ENCODE measurements at places on chromosomes 13 and 19.
A peak's percentile ranks its signal among the peaks of the same experiment; 100 is the strongest.

- peak; percentile 85 for DNase-seq
These were observed 15.9 kb downstream of the TICAM1 start for GRCh38 chr19:4815426-4816201.

- no peak for DNase-seq
These were observed 13.3 kb downstream of the TDRD3 start for GRCh38 chr13:60410299-60410698.

GRCh38 chr13:112457081-112457480, 80.9 kb downstream of the SPACA7 start:
- DNase-seq: no peak

- DNase-seq: no peak
These were observed 1468.6 kb upstream of the SLC10A2 start for GRCh38 chr13:104534847-104535246.

GRCh38 chr13:32852526-32852925, 163.7 kb upstream of the KL start:
- DNase-seq: no peak

GRCh38 chr19:30362156-30362754, 9.9 kb upstream of the ZNF536 start:
- DNase-seq: no peak

- DNase-seq: no peak
These were observed 665.6 kb downstream of the FGF9 start for GRCh38 chr13:22336460-22336859.

DNA sequence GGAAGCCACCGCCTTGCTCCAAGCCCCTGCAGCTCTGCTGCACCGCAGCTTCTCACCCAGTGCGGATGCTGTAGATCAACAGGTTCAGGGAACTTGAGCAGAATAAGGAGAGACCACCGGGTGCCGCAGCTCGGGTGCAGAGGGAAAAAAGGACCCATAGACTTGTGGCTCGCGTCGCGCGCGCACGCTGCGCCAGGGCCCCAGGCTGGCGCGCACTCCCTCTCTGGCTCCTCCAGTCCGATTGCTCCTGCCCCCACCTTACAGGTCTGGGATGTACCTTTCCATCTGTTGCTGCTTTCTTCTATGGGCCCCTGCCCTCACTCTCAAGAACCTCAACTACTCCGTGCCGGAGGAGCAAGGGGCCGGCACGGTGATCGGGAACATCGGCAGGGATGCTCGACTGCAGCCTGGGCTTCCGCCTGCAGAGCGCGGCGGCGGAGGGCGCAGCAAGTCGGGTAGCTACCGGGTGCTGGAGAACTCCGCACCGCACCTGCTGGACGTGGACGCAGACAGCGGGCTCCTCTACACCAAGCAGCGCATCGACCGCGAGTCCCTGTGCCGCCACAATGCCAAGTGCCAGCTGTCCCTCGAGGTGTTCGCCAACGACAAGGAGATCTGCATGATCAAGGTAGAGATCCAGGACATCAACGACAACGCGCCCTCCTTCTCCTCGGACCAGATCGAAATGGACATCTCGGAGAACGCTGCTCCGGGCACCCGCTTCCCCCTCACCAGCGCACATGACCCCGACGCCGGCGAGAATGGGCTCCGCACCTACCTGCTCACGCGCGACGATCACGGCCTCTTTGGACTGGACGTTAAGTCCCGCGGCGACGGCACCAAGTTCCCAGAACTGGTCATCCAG, 964 bp downstream of the PCDH17 start:
- DNase-seq: peak; percentile 3

DNA sequence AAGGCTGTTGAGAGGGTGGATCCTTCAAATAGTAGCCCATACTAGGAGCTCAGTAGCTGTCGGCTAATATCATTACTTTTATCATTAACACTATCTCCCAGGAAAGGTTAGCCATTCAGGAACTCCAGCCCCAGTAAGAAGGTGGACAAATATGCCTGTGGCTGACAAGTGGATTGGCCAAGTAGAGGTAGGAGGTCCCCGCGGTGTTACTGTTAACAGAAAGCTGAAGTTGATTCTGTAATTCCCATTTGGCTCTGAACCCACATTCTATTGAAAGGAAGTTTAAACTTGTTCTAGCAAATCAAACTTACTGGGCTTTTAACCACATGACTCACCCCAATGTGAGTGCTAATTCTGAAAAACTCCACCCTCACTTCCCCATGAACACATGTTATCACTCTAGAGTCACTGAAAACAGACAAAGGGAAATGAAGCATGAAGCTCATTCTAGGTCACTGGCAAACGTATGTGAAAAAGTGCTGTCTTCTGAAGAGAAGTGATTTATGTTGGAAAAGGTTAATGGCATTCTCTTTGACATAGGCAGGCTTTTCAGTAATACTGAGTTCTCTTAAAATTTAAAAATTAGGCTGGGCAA, 273.5 kb downstream of the FGF14 start:
- no peak for DNase-seq

- no peak for DNase-seq
These were observed at the start of gene PLVAP for GRCh38 chr19:17376935-17377600. PLVAP (minus strand) TSS chr19:17377342; CDS start chr19:17377288, 54 bp downstream.

GRCh38 chr19:35929876-35930275, 6.3 kb upstream of the LRFN3 start:
- DNase-seq: no peak

- DNase-seq: no peak
These were observed 1042.9 kb downstream of the UQCRFS1 start for GRCh38 chr19:28170066-28170465.

DNA sequence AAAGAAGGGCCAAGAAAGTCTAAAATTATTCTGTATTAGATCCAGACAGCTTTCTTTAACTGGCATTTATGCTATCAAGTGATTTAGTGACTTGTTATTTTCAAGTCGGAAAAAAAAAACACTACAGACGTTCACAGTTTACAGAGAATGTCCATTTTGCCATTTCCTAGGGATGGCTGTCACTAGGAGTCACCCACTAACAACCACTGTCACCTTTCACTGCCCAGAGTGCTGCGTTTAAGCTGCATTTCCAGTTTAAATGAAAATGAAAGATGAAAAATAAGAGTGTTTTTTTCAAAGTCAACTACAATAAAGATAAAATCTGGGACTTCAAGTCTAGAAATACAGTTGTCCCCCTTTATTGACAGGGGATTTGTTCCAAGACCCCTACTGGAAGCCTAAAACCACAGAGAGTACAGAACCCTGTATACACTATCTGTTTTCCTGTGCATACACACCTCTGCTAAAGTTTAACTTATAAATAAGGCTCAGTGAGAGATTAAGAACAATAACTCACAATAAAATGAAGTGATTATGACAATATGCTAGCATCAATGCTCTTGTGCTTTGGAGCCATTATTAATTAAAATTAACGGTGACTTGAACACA, 112.5 kb downstream of the SACS start:
- no peak for DNase-seq

DNA sequence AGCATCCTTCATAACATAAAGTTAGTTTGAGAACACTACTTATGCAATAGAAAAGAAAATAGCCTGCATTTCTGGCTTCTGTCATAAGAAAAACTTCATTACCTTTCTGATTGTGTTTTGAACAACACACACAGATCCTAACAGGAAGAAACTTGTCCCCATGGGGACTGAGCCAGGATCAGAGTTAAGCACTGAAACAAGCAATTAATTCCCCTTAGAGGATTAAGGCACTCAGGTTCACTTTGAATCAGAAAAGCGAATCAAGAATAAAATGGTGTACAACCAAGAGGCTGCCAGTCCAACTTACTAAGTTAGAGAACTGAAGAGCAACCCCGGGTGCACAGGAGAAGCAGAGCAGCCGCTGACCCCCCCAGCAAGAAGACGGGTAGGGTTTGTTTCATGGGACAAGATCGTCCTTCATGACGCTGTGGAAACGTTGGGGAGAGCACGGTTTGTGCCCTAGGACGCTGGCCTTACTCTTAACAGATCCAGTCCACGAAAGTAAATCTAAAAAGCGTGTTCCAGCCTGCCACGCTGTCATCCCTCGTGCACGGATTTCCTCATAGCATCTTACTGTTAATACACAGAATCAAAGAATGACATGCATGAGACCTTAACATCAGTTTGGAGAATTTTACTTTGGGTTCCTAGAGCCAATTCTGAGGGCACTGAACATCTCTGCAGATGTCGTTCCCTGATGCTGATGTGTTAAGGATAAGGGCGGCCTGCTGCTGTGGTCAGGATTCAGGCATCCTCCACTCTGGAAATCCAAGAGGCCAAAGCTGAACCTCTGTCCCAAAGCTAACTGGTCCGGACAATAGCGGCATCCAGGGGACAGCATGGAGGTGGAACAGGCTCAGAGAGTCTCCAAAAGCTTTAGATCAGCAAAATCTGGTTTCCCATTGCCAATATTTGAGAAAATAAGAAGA, 46.4 kb downstream of the GGACT start:
- DNase-seq: no peak

GRCh38 chr13:94764576-94765321, 52.4 kb upstream of the SOX21 start:
- peak; percentile 0 for DNase-seq

GRCh38 chr13:89169951-89170350, 1498.8 kb downstream of the SLITRK5 start:
- DNase-seq: no peak

DNA sequence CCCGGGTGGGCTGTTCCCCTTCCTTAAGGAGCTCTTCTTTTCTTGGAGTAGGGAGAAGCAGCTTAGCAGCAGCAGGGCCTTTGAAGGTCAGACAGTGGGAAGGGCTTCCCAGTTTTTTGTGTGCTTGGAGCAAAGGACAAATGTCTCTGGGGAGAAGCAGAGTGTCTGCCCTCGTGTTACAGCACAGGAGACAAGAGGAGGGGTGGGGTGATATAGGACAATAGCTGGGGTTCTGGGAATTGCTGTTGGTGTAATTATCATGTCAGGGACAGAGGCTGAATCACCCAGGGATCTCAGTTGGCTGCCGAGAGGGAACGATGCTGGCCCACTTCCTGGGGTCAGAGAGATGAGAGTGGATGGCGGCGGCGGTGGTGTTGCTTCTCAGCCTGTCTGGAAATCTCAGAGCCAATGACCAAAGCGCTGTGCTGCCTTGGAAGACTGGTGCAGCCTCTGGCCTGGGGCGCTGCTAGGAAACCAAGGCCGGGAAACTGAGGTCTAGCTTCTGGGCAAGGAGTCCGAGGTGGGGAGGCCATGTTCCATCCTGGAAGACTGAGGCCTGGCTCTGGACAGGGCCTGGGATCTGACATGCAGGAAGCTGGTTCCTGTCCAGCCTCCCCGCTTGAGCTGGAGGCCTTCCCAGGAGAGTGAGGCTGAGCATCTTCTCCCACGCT, 1.2 kb downstream of the INAFM1 start:
- DNase-seq: no peak

DNA sequence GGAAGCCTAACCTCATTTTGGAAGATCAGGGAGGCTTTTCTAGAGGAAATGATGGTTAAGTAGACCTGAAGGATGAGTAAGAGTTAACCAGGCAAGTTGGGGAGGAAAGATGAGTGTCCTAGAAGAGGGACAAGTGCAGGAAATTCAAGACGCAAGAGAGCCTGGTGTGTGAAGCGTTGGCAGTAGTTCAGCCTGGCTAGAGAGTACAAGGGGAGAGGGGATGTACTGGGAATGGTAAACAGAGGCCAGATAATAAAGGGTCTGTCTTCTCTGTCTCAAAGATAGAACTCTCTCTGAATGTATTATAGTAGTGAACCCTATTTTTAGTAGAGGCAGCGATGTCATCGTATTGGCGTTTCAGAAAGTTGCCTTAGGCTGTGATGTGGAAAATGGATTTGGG, 9.7 kb downstream of the DPY19L3 start:
- DNase-seq: no peak

- no peak for DNase-seq
These were observed 5.6 kb downstream of the LIPE start for GRCh38 chr19:42421591-42422031.

- DNase-seq: peak; percentile 44
These were observed 433 bp downstream of the SIX5 start for GRCh38 chr19:45768655-45768983.

DNA sequence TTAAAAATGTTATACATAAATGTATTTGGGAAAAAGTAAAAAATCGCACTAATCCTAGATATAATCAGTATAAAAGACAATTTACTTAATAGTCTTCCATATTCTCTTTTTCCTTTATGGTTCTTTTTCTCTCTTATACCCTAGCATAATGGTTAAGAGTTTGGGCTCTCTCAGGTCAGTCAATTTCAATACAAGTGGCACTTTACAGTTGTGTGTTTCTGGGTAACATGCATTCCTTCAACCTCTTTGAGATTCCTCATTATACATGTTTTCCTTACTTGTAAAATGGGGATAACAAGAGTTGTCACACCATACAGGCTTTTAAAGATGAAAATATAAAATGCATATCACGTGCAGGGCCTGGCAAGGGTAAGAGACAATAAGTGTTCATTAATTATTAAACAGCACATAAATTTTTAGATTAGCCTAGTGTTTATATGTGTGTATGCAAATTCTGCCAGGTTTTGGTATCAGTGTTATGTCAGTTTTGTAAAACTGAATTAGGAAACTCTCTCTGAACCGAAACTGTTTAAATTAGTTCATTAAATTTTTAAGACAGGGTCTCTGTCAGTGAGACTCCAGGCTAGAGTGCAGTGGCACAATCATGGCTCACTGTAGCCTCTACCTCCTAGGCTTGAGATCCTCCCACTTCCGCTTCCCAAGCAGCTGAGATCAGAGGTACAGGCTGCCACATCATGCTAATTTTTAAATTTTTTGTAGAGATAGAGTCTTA, 49.8 kb downstream of the ELF1 start:
- DNase-seq: no peak

- DNase-seq: no peak
These were observed 407 bp upstream of the ZNF550 start for GRCh38 chr19:57560049-57560491.
